ENCODE measurements at places on chromosomes 1 and 21.

GRCh38 chr1:230883967-230884366, 15.6 kb upstream of the C1orf198 start:
- DNase-seq = no peak

- no peak for DNase-seq
Measured at GRCh38 chr1:162994921-162995320, 74.2 kb upstream of the RGS4 start.

- no peak for DNase-seq
Measured at GRCh38 chr1:3956527-3957170, 56.6 kb upstream of the C1orf174 start.

- no peak for DNase-seq
Measured at GRCh38 chr21:44405948-44406872, 49.1 kb upstream of the LRRC3 start.

GRCh38 chr1:156675210-156676113, 1.7 kb downstream of the NES start:
- DNase-seq = no peak

DNA sequence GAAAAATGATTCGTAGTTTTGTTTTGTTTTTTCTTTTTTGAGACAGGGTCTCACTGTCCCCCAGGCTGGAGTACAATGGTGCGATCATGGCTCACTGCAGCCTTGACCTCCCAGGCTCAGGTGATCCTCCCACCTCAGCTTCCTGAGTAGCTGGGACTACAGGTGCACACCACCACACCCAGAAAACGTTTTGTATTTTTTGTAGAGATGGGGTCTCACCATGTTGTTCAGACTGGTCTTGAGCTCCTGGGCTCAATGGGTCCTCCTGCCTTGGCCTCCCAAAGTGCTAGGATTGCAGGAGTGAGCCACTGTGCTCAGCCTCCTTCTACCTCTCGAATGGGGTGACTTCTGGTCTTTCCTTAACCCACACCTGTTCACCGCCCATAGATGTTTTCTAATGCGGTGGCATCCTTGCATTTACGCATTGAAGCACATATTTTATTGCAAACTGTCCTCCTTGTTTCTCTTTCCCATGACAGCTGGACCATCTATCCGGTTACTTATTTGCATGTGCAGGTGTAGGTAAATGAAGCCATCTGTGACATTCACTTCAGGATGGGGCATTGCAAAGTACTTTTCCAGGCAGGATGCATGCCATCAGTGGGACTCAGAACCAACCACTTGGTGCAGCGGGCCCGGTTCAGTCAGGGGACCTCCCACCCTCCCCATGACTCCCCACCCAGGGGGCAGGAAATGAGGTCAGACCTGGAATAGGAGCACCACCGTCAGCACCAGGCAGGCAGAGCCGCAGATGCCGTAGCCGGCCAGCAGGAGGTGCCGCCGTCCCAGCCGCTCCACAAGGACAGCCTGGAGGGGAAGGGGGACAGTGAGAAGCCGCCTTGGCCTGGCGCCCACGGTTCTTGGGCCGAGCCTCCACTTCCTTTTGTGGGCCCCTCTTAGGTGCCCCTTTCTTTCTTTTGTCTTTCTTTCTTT, 16.5 kb downstream of the SLC2A7 start:
- no peak for DNase-seq

DNA sequence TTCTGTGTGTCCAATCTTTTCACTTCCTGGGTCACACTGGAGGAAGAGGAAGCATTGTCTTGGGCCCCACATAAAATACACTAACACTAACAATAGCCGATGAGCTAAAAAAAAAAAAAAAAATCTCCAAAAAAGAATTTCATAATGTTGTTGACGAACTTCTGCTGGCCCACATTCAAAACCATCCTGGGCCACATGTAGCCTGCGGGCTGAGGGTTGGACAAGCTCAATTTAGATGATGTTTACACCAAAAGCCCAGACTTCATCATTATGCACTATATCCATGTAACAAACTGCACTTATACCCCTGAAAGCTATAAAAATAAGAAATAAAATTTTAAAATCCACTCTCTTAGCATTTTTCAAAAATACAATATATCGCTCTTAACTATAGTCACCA, 187.8 kb upstream of the PTBP2 start:
- no peak for DNase-seq
